Left hindlimb (tissue), 1 donor: ENCODE measurements at places on chromosomes 3 and 15.
A peak's percentile ranks its signal among the peaks of the same experiment; 100 is the strongest.

- no peak for DNase-seq
Measured at GRCh38 chr3:117531078-117531767, 821.6 kb downstream of the TUSC7 start.

GRCh38 chr3:183006396-183007002 is 26.2 kb upstream of the DCUN1D1 start:
- DNase-seq = no peak

- DNase-seq = no peak
Measured at GRCh38 chr15:90165659-90166489, 35.3 kb upstream of the SEMA4B start.

GRCh38 chr15:44536302-44536961 is 515 bp upstream of the EIF3J start:
- DNase-seq = no peak

- DNase-seq = no peak
Measured at GRCh38 chr3:190699776-190700175, 162.7 kb downstream of the GMNC start.

DNA sequence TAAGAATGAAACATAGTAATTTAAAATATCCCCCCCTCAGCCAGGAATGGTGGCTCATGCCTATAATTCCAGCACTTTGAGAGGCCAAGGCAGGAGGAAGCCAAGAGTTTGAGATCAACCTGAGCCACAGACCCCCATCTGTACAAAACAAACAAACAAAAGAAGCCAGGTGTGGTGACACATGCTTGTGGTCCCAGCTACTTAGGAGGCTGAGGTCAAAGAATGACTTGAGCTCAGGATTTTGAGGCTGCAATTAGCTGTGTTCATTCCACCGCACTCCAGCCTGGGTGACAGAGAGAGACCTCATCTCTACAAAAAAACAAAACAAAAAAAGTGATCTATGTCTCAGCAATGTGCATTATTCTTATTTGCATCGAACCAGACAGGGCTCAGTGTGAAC is 800.8 kb downstream of the MCTP2 start:
- no peak for DNase-seq

DNA sequence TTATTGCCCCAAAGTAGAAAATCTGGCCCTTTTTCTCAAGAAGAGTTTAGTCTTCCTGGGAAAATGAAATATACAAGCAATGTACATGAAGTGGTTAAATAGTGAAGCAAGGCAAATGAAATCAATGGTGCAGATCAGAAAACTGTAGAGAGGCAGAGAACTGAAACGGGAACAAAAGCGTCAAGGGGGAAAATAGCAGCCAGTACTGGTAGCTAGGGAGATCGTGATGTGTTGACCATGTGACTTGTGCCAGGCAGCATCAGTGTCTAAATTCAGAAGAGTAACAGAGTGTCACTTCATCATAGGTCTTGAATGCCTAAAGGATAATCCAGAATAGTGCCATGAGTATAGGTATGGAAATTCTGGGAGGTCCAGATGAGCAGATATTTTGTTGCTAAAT is 163.1 kb downstream of the CHL1 start:
- DNase-seq = no peak

- no peak for DNase-seq
Measured at GRCh38 chr3:79041621-79042020, 726.2 kb downstream of the ROBO1 start.

DNA sequence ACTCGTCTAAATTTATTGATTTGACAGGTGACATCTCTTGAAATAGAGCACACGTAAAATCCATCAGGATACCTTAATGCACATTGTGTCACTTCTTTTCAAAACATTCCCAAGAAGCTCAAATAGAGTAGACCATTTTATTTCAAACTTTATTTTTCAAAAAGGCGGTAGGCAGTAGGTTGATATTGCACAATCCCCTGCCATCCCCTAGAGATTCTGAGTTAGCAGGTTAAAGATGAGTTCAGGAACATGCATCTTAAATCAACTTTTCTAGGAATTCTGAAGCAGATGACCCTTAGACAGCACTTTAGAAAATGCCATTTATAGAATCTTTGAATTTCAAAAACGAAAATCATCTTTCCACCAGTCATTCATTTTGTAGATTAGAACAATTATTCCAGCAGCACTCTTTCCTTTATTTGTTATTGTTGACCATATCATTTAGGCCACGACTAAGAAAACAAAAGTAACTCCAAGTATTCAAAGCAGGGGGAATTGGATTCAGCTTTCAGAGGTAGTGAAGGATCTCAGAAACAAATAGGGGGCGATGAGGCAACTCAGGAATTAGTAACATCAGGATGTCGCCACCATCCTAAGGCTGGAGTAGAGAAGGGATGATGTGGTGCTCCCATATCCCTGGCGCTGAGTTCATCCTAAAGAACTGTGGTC is 198.2 kb upstream of the MCTP2 start:
- no peak for DNase-seq

DNA sequence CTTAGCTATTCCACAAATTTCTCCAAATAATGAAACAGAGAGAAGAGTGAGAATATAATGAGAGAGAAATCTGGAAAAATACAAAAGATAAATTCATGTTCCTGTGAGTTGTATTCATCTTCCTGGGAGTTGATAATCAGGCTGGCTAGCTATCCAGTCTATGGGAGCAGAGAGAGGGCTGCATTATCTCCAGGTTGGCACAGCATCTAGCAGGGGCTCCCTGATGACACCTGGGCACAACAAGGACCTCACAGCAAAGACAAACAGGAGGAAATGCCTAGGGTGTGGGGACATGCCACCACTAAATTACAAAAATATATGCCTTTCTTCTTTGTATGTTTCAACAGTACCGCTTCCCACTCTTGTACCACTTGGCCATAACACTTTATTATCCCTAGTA is 1.9 kb downstream of the EHD4 start:
- no peak for DNase-seq

- DNase-seq = peak; percentile 48
Measured at GRCh38 chr3:178320456-178321351, 215.5 kb upstream of the KCNMB2 start.

DNA sequence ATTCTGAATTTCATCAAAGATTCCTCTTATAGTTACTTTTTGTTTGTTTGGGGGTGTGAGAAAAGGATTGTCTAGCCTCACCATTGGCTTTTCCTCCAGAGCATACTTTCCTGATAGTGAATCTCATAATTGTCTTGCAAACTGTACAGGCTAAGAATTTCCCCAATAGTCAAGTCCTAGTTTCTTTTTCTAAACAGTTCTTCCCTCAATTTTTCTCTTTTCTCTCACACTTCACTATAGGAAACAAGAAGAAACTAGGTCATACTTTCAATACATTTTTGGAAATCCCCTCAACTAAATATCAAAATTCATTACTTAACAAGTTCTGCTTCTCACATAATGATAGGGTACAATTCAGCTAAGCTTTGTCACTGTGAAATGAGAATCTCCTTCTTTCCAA is 241.9 kb downstream of the IL20RB start:
- no peak for DNase-seq

DNA sequence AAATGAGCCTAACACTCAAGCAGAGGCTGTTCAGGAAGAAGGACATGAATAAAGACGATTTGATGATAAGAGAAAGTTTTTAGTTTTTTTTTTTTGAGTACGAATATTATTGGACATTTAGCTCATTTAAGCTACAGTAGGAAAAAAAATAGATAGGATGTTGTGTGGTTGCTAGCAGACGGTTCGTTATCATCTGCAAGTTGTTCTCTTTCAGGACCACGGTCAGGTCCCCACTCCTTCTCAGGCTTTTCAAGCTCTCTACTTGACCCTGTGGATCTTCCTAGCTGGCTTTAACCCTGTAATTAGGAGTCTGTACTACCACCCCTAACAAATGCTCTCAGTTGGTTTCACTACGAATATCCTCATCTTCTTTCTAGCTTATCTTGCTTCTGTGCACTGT is 1.1 kb downstream of the KCNH8 start:
- no peak for DNase-seq

GRCh38 chr3:45272828-45273470 is 46.9 kb upstream of the TMEM158 start:
- DNase-seq = no peak

GRCh38 chr15:60973637-60974415 is 255.3 kb downstream of the RORA start:
- no peak for DNase-seq

DNA sequence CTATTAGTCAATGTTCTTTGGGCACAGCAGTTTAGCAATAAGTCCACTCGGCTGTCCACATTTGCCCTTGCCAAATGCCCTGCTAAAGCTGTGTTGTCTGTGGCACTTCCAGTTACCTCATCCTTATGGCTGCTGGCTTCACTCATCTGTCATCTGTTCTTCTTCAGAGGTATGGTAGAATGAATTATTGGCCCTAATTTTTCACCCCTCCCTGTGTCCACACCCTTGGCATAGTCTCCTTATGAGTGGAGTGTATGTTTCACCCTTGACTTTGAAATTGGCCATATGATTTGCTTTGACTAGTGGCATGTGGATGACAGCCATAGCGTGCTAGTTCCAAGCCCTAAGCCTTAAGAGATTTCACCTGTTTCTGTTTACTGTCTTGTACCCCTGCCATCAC is 72.1 kb upstream of the EPHB1 start:
- DNase-seq = no peak

DNA sequence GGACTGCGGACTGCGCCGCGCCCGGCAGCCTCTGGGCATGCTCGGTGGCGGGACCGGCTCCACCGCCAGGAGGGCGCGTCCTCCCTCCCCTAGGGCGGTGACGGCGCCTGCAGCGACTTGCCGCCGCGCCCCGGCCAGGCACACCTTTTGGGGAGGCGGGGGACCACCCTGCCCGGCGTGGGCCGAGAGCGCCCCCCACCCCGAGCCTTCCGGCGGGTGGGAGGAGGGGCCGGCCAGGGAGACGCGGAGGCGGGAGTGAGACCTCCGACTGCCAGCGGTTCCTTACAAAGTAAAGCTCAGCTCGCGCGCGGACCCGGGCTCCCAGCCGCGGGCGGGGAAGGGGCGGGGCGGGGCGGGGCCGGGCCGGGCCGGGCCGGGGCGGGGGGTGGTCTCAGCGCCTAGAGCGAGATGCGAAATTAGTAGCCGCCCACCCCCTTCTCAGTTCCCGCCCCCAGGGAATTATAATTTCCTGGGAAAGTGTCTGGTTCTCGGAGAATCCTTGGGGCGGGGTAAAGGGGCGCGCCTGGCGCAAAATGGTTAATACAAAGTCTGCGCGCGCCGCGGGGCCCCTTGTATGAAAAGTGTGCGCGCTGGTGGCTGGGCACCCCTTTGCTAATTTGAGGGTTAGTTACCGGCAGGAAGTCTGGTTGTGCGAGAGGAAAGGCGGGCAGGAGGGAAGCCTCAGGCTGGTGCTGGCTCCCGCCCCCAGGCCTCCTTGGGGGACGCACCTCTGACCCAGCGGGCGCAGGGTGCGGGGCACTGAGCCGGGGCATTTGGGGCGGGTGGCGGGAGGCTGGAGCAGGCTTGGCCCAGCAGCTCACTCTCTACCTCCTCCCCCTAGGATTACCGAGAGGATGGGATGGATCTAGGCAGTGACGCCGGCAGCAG is 224.8 kb upstream of the IL12A start:
- DNase-seq = peak; percentile 88

- DNase-seq = no peak
Measured at GRCh38 chr15:78836333-78836732, 25.1 kb upstream of the ADAMTS7 start.

DNA sequence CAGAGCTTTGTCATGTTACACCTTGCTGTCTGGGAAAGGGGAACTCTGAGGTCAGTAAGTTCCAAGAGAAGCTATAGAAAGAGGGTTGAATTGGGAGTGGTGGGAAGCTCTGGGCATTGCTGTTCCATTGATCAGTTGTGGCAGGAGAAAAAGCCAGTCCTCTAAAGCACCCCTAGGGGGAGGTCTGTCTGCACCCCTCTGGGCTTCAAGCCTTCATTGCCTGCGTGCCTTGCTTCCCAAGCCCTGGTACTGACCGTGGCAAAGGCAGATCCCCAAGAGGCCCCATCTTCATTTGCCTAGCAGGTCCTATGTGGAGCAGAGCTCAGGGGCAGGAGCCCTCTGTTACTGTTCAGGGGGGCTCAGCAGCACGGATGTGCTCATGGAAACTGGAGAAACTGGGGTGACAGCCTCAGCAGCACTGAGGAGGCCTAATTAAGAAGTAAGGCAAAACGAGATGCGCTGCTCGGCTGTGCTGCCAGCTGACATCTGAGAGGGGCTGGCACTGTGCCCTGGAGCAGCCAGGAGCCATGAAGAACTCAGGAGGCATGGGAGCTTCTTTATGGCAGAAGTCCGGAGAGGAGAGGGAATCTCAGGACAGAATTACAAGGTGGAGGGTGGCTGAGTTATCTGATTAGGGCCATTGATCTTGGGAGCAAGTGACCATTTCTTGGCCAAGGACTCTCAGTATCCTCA is 270.9 kb downstream of the RPLP1 start:
- no peak for DNase-seq

DNA sequence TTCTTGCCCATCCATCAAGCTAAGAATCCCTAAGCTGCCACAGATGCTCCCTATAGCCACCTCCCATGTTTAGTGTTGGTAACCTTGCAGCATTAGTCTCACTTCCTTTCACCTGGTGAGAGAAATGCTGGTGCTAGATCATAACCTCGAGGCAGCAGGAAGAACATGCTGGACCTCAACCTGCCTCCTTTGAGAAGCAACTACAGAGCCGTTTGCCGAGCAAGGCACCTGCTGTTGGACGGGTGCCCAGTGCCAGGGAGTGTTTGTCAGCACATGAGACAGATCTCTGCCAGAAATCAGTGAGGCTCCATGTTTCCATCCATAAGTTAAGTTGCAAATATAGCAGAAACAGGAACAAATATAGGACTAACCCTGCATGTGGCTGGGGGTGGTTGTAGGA is 955.7 kb downstream of the TUSC7 start:
- no peak for DNase-seq

GRCh38 chr3:105828703-105829102 is 40.1 kb downstream of the CBLB start:
- DNase-seq = no peak

DNA sequence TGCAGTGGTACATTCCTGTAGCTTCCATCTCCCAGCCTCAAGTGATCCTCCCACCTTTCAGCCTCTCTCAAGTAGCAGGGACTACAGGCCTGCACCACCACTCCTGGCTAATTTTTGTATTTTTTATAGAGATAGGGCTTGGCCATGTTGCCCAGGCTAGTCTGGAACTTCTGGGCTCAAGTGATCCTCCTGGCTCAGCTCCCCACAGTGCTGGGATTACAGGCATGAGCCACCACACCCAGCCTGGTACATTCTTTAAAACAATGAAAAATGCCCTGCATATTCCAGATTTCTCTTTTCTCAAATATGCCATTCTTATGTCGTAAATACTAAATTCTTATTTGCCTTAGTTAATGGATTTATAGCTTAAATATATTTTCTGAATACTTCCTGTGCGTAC is 581.4 kb downstream of the MECOM start:
- no peak for DNase-seq
